ENCODE measurements at places on chromosomes 3 and 15.

DNA sequence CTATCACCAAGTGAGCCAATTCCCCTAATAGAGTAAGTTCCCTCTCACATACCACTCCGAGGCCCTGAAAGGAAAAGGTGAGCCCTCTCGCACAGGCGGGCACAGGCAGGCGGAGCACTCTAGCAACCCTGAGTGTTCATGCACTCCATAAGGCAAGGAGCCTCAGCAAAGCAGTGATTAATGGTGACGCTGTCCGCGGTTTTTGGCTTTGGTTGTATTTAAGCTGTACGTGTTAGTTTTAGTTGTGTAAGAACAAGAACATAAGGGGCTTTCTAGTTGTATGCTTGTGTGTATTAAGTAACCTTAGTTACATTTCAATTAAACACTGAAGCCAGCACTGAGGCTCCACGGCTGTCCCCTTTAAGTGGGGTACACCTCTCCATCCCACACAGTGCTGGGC lies 33.1 kb downstream of the KLHL25 start:
- no peak for DNase-seq

- DNase-seq: no peak
Observed at GRCh38 chr3:109874896-109875708, 537.8 kb upstream of the DPPA4 start.

GRCh38 chr3:184419171-184419570 lies 39.3 kb downstream of the CHRD start:
- no peak for DNase-seq

DNA sequence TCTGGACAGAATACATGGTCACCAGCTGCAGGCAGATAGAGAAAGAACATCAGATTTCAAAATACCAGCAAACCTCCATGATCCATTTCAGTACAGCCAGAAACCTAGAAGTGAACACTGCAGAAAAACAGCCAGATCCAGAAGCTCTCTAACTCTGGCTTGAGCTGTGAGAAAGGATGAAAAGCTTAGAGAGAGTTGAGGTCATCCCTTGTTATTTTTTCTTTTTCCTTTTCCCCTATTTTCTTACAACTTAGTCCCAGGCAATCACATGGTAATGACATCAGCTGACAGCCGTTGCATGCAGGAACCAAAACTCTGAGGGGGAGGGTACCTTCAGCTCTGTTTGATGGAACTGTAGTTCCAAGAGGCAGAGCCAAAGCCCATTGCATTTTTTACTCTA lies 113.2 kb downstream of the TCF12 start:
- no peak for DNase-seq

- DNase-seq: no peak
Observed at GRCh38 chr15:76793162-76793561, 112.0 kb downstream of the SCAPER start.

GRCh38 chr15:37574985-37575384 lies 359.5 kb upstream of the TMCO5A start:
- DNase-seq: no peak

DNA sequence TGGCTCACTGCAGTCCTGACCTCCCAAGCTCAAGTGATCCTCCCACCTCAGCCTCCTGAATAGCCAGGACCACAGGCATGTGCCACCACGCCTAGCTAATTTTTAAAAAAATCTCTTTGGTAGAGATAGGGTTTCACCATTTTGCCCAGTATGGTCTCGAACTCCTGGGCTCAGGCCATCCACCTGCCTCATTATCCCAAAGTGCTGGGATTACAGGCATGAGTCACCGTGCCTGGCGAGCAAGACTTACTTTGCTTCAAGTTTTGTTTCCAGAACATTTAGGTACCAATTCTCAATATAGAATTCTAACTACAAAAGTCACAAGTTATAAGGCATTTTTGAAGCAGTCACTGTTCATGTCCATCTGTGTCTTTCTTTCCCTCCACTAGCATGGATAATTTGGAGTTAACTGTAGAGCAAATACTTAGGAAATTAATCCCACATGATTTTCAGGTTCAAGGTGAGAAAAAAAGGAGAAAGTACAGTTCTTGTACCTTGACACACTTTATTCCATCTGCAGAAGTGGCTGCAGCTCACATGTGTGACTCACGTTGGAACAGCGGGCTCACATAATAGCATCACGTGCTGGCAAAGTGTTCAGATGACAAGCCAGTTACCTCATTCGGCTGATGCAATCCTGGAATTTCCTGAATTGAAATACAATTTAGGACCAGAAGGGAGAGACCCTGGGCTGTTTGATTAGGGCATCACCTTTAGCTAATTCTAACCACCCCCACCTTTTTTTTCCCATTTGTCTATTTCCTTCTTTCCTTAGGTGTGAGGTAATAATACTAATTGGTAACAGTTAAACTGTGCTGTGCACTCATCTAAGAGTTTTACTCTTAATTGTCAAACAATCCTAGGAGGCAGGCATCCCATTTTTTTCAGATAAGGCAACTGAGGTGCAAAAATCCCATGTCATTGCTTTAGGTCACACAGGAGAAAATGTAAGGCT lies 46.9 kb upstream of the NEDD4 start:
- no peak for DNase-seq

DNA sequence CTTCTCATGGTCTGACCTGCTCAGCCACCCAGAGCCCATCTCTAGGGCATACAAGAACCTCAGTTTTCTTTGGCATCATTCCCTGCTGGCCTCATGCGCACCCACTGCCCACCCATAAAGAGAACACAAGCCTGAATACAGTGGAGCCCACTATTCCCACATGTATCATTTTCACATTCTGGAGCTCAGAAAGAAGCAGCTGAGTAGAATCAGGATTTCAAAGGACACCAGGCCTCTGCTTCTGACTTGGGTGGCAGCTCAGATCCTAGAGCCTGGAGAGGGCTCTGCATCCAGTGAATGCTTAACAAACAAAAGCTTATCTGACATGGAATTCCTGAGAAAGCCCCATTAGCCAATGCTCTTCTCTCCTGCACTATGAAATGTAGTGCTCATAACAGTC lies 34.7 kb downstream of the RBP2 start:
- DNase-seq: no peak

GRCh38 chr3:153545471-153545870 lies 383.4 kb downstream of the RAP2B start:
- DNase-seq: no peak

- DNase-seq: no peak
Observed at GRCh38 chr3:178663201-178663934, 127.1 kb downstream of the KCNMB2 start.

DNA sequence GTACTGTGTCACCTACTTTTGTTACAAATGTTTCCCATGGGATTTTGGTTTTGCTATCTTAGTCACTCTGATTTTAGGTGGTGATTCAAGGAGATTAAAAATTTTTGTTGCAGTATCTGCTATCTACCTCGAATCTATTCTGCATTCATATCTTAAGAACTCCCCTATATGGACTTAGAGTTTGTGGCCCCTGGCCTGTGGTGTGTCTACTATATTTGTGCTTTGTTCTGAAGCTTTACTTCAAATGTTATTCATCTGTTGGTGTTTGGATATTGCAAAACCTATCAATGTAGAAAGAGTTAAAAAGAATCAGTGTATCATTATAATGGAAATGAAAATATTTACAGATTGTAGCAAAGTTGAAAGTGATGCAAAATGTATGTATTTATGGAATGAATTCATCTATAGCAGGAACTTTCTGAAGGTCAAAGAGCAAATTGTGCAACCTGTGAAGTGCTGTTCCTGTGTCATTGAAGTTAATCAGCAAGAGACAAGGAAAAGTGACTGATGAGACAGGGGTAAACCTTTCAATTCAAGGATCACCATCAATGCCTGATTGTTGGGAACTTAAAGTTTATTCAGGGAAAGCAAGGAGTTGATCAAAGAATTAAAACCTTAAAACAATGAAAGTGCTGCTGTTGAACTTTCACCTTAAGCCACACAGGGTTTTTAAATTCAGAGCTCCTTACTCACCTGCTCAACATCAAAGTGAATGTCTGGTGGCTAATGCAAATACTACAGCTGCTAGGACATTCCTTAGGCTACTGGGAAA lies 71.0 kb downstream of the SLMAP start:
- no peak for DNase-seq

DNA sequence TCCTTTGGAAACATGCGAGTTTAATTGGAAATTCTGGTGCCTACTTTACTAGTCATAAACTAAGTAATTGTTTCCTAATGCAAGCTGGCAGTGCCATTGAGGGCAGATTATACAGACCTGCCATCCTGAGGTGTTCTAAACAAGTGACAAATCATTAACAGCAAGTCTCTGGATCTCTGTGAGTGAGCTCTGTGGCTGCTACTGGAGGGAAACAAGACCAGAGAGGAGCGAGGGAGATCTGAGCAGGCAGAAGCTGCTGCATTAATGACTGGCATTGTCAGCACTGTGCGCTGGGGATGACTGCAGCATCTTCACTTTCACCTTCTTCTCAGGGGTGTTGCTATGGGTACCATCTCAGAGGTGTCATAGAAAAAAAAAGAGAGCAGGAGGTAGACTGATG lies 308.4 kb upstream of the DPH6 start:
- no peak for DNase-seq

DNA sequence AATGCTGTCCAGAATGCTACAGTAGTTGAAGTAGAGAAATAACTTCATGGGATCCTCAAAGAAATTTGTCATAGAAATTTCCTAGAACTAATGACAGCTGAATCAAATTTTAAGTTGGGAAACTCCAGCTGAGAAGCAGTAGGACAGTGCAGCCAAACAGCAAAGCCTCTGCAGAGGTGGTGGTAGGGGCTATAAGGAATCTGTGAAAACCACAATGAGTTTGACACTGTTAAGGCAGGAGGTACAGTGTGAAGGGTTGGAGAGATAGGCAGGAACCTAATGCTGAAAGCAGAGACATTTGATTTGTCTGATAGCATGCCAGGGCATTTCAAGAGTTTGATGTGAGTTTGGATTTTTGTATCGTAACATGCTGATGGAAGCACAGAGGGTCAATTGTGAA lies 22.0 kb downstream of the ASTE1 start:
- no peak for DNase-seq

DNA sequence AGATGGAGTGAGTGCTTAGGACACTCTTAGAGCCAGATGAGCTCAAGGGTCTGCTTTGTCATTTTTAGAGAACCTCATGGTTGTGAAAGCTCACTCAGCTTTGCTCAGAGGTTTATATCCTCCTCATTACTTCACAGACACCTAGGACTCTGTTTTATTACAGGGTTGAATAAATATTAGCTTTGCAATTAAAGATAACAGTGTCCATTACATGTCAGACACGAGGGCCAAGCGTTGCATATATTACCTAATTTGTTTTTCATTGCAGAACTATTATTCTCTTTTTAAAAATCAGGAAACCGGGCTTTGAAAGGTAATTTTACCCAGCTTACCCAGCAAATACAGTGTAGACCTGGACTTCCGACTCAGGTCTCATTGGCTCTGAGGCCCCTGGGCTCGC lies 16.1 kb downstream of the MAP6D1 start:
- no peak for DNase-seq

- no peak for DNase-seq
Observed at GRCh38 chr15:78991476-78991875, 46.6 kb upstream of the CTSH start.

DNA sequence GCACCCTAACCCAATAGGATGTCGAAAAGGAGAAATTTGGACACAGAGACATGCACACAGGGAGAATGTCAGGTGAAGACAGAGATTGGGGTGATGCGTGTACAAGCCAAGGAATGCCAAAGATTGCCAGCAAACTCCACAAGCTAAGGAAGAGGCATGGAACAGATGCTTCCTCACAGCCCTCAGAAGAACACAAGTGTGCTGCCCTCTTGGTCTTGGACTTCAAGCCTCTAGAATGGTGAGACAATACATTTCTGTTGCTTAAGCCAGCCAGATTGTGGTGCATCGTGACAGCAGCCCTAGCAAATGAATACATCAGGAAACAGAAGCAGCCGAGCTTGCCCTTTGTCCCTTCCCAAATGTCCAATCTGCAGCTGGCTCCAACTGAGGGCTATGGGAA lies 23.7 kb upstream of the ARL8B start:
- no peak for DNase-seq

DNA sequence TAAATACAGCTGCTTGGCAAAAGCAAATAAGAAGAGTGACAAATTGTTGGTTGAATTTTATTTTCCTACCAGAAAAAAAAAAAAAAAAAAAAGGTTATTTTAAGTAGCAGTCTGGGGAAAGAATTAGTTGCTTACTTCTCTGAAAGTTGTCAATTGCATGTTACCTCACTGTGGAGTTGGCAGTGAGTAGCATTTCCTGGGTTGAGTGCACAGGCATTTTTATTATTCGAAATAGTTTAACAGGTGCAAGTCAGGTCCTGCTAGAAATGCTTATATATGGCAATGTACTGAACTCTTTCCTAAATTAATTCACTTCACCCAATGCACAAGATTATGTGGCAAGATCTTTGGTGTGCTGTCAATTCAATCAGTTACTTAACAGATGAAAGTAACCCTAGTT lies 680.6 kb downstream of the EPHA3 start:
- no peak for DNase-seq

DNA sequence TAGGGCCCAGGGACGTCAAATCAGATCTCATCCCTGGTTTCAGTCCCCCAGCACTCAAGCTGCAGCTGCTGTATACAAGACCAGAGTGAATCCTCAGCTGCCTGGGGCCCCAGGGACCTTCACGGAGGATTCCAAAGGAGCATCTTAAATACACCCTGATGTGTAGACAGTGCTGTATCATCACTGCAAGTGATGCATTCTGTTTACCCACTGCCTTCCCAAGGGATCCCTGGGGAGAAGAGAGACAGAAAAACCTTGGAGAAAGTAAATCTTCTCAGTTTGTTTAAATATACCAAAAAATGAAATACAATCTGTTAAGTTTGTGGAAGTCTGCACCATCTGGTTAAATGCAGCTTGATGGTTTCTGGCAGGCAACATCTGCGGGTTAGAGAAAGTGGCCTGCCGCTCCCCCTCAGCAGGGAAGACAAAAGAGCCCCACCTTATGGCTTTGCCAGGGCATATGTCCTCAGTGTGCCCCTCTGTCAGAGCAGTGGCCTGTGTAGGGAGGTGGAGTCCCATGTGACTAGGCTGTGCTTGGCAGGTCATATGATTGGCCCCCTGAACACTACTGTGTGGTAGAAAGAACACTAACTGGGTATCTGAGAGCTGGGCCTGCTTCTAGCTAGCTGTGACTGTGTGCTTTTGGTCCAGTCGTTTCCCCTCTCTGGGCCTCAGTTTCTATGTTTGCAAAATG lies 222.2 kb upstream of the TRIM42 start:
- no peak for DNase-seq

DNA sequence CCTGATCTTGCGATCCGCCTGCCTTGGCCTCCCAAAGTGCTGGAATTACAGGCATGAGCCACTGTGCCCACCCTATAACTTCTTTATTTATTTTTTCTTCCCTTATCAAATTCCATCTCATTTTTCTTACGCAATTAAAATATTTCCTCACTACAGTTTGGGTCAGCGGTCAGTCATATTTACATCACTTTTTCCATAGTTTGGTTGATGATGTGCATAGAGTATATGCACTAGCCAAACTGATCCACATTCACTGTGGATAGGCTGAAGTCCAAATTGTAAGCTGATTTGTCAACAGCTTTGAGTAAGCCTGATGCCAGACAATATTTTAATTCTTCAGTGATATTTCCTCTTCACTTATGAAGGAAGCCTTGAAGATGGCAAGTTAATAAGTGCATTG lies 256.3 kb downstream of the TIGIT start:
- no peak for DNase-seq

GRCh38 chr3:124063197-124063909 lies 71.4 kb upstream of the ROPN1 start:
- no peak for DNase-seq

All from CD4-positive, alpha-beta T cell treated with Interleukin-4 for 1 hour (primary cell).